ENCODE measurements at places on chromosomes 3 and 15.

- DNase-seq, result no peak
Measured at GRCh38 chr15:69656271-69657030, 203.8 kb downstream of the RPLP1 start.

GRCh38 chr3:148911173-148911572 lies 46.1 kb downstream of the CPA3 start:
- no peak for DNase-seq

GRCh38 chr3:69604735-69605450 lies 134.4 kb upstream of the MITF start:
- no peak for DNase-seq

- DNase-seq, result no peak
Measured at GRCh38 chr3:14772533-14773138, 46.1 kb upstream of the FGD5 start.

DNA sequence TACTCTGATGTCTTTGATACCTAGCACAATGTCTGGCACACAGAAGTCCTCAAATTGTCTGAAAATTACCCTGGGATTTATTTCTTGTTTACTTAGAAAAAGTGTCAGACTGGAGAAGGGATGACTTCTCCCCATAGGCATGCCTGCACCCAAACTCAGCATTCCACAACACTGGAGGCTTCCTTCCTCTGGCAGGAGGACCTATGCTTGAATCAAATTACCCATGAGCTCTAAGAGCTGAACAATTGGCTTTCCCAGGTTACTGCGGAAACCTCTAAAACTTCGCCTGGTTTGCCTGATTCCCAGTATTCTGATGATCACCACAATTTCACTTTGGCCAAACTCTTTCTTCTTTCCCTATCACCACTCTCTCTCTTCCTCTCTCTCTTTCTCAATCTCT lies 217.4 kb downstream of the DIPK2A start:
- DNase-seq, result no peak

DNA sequence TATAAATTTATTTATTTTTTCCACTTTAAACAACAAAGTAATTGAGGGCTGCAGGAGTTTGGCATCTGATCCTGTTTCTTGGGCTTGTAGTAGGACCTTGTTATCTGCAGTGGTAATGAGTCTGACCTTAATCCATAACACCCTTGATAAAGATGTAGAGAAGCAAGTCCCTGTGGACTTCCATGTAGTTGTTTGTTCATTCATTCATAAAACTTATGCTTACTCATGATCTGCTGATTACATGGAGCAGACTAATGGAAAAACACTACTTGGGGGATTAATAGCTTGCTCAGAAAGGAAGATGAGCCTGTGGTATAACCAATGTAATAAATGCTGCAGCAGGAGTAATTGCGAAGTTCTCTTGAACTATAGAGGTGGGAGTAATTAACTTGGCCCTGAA lies 271.5 kb upstream of the TBL1XR1 start:
- DNase-seq, result no peak

- no peak for DNase-seq
Measured at GRCh38 chr3:182006431-182006830, 294.7 kb downstream of the SOX2 start.

DNA sequence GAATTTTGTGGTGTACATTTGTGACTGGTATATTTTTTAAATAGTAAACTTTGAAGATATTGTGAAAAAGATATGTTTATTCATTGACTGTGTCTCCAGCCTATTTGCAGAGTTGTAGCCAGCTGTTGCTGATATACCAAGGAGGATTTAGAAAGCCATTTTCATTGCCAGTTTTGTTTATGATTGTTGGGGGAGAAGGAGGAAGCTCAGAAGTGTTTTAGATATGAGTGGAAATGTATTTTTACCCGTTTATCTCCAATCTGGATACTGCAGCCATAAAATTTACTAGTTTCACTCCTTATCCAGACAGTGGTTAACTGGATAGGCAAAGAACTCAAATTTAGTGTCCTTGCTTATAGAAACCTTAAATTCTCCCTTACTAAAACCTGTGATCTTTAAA lies 18.8 kb downstream of the ATP11B start:
- no peak for DNase-seq

GRCh38 chr3:170203457-170203856 lies 18.8 kb upstream of the PRKCI start:
- DNase-seq, result peak; percentile 33

DNA sequence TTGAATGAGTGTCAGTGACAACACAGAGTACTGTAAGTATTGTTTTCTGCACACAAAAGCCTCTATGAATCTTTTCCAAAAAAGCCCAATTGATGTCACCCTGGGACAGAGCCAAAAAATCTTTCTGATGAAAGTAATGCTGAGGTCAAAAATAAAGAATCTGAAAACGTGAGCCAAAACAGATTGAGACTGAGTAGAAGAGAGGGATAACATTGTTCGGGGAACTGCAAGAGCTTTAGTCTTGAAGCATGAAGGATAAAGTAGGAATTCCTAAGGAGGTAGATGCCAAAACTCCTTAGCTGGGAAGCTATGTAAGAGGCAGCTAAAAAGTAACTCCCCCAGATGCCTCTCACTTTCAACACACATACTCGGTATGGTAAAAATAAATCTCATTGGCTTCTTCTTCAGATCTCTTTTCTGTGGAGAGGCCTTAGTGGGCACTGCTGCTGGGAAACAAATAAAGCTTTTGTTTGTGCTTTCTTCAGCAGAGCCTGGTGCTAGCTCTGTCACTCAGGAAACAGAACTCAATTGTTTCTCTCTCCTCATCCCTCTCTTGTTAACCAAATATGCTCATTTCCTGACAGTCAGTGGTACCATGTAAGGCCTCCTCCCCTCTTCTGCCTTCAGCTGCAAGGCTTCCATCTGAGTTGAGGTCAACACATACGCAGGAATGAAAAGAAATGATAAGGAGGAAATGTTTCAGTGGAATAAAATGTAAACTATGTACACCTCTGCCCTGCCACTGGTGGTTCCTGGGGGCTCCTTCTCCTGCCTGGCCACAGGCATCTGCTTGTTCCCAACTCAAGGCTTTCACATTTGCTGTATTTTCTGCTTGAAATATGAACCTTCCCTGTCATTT lies 58.1 kb downstream of the CD200 start:
- peak; percentile 13 for DNase-seq

GRCh38 chr15:89963301-89964231 lies 37.6 kb upstream of the ZNF710 start:
- DNase-seq, result no peak

- DNase-seq, result no peak
Measured at GRCh38 chr3:140198242-140198641, 263.3 kb downstream of the CLSTN2 start.

- no peak for DNase-seq
Measured at GRCh38 chr3:105662306-105662705, 206.5 kb downstream of the CBLB start.

GRCh38 chr15:84987949-84988624 lies 6.4 kb downstream of the PDE8A start:
- no peak for DNase-seq

GRCh38 chr3:172749230-172749965 lies 1.1 kb upstream of the ECT2 start:
- no peak for DNase-seq

- DNase-seq, result no peak
Measured at GRCh38 chr3:9846931-9847488, 3.2 kb upstream of the RPUSD3 start.
